ENCODE measurements at places on chromosomes 3 and 15.
A peak's percentile ranks its signal among the peaks of the same experiment; 100 is the strongest.

DNA sequence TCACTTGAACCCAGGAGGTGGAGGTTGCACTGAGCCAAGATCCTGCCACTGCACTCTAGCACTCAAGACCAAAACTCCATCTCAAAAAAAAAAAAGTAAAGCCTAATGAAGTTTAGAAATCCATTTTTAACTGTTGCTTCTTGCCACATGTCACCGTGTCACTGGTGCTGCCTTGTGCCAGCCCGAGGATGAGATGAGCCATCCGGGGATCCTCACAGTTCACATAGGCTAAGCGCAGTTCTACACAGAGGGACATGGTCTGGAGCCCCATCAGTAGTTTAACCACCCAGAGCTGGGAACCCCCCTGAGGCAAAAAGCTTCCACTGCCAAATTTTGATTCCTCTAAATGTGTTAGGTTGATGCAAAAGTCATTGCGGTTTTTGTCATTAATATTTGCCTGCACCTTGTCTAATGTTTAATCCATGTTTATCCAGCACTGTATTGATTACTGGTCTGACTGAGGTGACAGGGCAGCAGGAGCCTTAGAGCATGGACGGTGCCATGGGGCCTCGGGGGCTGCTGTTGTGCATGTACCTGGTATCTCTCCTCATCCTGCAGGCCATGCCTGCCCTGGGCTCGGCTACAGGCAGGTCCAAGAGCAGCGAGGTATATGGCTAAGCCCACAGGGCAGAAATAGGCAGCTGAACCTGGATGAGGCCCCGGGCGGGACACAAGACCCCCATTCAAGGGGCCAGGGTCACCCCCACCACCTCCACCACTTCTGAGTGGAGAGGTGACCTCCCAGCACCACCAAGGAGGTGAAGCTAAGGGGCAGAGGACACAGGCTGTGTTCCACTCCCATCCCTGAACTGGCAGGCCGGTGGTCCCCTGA lies at the start of gene ITIH1:
ITIH1 (plus strand) TSS at position 473 of the 832 bp plus-strand sequence; CDS start at position 490, 17 bp downstream.
- DNase-seq, result no peak

- peak; percentile 79 for DNase-seq
Observed at GRCh38 chr3:30768703-30769550, 125.5 kb downstream of the GADL1 start.

GRCh38 chr3:47323431-47324277 lies 40.9 kb downstream of the KLHL18 start:
- DNase-seq, result peak; percentile 59

GRCh38 chr3:126213379-126214028 lies 33.1 kb upstream of the ALDH1L1 start:
- peak; percentile 35 for DNase-seq

Data from choroid plexus epithelial cell (primary cell).